Endothelial cell (in vitro differentiated cells): ENCODE measurements at places on chromosomes 5 and 9. TPM values are rescaled to one million over a fixed set of nuclear protein-coding genes. Genes with fewer than 3 reads are reported as not detected.

GRCh38 chr9:121340676-121341392 is 29.2 kb downstream of the STOM start:
- no peaks in the 10 kb centered on the region for H3K27me3 ChIP-seq
- no peak overlapping the region for H3K4me3 ChIP-seq
- no peaks in the 10 kb centered on the region for H3K36me3 ChIP-seq
- no peak overlapping the region for H3K27ac ChIP-seq
- DNase-seq = no peak
- no peaks in the 10 kb centered on the region for H3K4me1 ChIP-seq

GRCh38 chr9:124770359-124771020 is 621 bp downstream of the NR6A1 start:
- H3K36me3 ChIP-seq = no peaks in the 10 kb centered on the region
- H3K27ac ChIP-seq = no peak overlapping the region
- H3K27me3 ChIP-seq = peaks cover 15% of the 10 kb centered on the region
- peak overlapping the region; percentile 99 for H3K4me3 ChIP-seq
- peaks cover 36% of the 10 kb centered on the region for H3K4me1 ChIP-seq

DNA sequence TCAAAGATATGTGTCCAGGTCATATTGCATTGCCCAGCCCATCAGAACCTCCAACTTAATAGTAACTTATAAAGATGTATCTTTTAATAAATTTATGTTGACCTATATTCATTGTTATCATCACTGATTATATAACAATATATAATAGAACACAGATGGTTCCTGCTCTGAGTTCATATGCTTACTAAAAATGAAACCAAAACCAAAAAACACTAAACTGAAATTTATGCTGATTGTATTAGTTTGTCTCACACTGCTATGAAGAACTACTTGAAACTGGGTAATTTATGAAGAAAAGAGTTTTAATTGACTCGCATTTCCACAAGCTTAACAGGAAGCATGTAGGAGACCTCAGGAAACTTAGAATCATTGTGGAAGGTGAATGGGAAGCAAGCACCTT is 462.5 kb upstream of the TYRP1 start:
- H3K27ac ChIP-seq = no peak overlapping the region
- H3K27me3 ChIP-seq = peaks cover 2% of the 10 kb centered on the region
- H3K4me3 ChIP-seq = no peak overlapping the region
- no peak for DNase-seq
- H3K4me1 ChIP-seq = no peaks in the 10 kb centered on the region

Gene MAMDC4
- total RNA-seq = 10.0 TPM

DNA sequence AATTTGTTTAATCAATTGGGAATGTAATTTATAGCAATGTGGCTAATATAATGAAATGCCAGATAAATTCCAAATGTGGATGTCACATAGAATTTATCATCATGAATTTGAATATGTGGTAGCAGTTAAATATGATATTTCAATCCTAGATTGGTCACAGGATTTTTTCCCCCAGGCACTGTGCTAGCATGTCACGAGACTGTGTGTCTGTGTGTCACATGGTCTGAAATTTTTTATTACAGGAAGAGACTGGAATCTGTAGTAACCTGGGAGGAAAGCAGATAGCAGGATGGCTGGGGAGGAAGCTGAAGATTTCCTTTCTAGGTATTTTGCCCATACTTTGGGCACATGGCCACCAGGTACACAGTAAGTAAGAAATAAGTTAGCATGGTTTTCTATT is 35.4 kb upstream of the MSH3 start:
- peaks cover 13% of the 10 kb centered on the region for H3K4me1 ChIP-seq
- peak overlapping the region; percentile 59 for H3K27ac ChIP-seq
- peaks cover 2% of the 10 kb centered on the region for H3K27me3 ChIP-seq
- peaks cover 7% of the 10 kb centered on the region for H3K36me3 ChIP-seq
- DNase-seq = no peak
- no peak overlapping the region for H3K4me3 ChIP-seq

DNA sequence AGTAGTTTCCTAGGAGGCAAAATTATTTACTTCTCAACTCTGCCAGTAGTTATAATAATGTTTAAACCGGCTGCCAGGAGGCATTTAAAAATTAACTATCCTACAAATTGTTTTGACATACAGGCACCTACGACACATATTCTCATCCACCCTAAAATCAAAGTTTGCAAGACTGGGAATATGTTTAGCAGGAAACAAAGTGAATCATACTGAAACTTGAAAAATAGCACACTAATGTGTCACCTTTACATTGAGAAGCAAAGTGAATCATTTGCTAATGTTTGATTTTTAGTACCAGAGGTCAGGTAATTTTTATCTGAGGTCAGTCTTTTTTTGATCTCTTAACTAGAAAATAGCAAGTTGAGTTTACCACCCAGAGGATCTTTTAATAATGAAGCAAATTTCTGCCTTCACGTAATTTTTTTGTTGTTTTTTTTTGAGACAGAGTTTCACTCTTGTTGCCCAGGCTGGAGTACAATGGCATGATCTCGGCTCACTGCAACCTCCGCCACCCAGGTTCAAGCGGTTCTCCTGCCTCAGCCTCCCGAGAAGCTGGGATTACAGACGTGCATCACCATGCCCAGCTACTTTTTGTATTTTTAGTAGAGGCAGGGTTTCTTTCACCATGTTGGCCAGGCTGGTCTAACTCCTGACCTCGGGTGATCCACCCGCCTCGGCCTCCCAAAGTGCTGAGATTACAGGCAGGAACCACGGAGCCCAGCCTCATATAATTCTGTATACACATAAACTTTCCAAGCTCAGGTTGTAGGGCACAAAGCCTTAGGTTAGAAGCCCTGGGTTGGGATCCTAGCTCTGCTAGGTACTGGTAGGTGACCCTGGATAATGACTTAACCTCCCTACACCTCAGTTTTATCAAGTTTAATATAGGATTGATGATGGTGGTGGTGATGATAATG is 124.3 kb downstream of the UGCG start:
- H3K27ac ChIP-seq = no peak overlapping the region
- no peaks in the 10 kb centered on the region for H3K36me3 ChIP-seq
- H3K4me3 ChIP-seq = no peak overlapping the region
- no peaks in the 10 kb centered on the region for H3K4me1 ChIP-seq

DNA sequence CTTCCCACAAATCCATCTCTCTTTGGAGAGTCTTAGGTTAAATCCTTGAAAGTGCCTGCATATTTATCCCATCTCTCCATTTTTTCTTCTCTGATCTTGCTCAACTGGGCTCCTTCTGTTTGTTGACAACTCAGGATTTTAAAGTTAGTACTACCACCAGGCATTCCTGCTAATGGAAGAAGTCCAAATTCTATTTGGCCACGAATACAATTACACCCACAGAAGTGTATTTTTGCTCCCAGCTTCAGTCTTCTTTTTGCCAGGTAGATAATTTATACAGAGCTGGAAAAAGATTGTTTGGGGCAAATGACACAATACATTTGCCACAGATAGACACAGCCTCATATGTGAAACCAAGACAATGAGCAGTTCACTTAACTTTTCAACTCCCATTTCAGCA is 74.8 kb downstream of the CETN3 start:
- H3K27ac ChIP-seq = no peak overlapping the region
- peaks cover 1% of the 10 kb centered on the region for H3K27me3 ChIP-seq
- no peaks in the 10 kb centered on the region for H3K4me1 ChIP-seq
- no peaks in the 10 kb centered on the region for H3K36me3 ChIP-seq
- no peak overlapping the region for H3K4me3 ChIP-seq

GRCh38 chr5:175479125-175479881 is 943 bp downstream of the SFXN1 start:
- DNase-seq = no peak
- H3K4me3 ChIP-seq = peak overlapping the region; percentile 96
- H3K36me3 ChIP-seq = peaks cover 14% of the 10 kb centered on the region
- peak overlapping the region; percentile 86 for H3K27ac ChIP-seq
- H3K4me1 ChIP-seq = peaks cover 30% of the 10 kb centered on the region
- peaks cover 2% of the 10 kb centered on the region for H3K27me3 ChIP-seq

GRCh38 chr9:120928015-120928482 is 1.5 kb upstream of the TRAF1 start:
- peaks cover 18% of the 10 kb centered on the region for H3K4me1 ChIP-seq
- peaks cover 9% of the 10 kb centered on the region for H3K27me3 ChIP-seq
- H3K36me3 ChIP-seq = no peaks in the 10 kb centered on the region

Gene RPP25L
- 12.9 TPM for total RNA-seq

- H3K27ac ChIP-seq = no peak overlapping the region
- H3K36me3 ChIP-seq = no peaks in the 10 kb centered on the region
- no peak for DNase-seq
- peaks cover 12% of the 10 kb centered on the region for H3K4me1 ChIP-seq
- H3K4me3 ChIP-seq = no peak overlapping the region
Measured at GRCh38 chr9:107174441-107174840, 108.6 kb upstream of the RAD23B start.

- H3K4me3 ChIP-seq = peak overlapping the region; percentile 84
- H3K27me3 ChIP-seq = peaks cover 26% of the 10 kb centered on the region
- H3K36me3 ChIP-seq = peaks cover 4% of the 10 kb centered on the region
Measured at GRCh38 chr5:43041110-43041668, 1.1 kb upstream of the ANXA2R start.

GRCh38 chr5:159913048-159913447 is 3.2 kb upstream of the ADRA1B start:
- H3K4me1 ChIP-seq = peaks cover 14% of the 10 kb centered on the region
- no peak overlapping the region for H3K4me3 ChIP-seq
- DNase-seq = no peak
- H3K27ac ChIP-seq = no peak overlapping the region
- no peaks in the 10 kb centered on the region for H3K36me3 ChIP-seq
- H3K27me3 ChIP-seq = peaks cover 23% of the 10 kb centered on the region

DNA sequence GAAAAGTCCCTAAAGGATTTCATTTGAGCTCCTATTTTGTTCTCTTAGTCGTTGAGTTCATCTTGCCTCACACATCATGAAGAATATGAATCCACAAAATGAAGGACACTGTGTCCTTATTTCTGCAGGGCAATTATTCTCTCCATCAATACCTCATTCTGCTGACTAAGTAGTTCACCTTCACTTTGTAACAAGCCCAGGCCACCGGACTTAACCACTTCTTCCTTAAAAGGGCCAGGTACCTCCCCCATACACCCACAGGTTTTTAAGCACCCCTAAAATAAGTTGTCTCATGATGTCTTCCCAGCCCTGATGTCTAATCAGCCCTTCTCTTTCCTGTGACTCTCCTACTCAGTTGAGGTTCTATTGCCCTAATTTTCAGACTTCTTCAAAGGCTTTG is 67.1 kb upstream of the PLPP6 start:
- peak overlapping the region; percentile 48 for H3K27ac ChIP-seq
- peaks cover 49% of the 10 kb centered on the region for H3K4me1 ChIP-seq
- no peak for DNase-seq
- H3K36me3 ChIP-seq = peaks cover 3% of the 10 kb centered on the region
- H3K4me3 ChIP-seq = no peak overlapping the region
- H3K27me3 ChIP-seq = no peaks in the 10 kb centered on the region

Gene IL6ST
- total RNA-seq = 69.7 TPM

DNA sequence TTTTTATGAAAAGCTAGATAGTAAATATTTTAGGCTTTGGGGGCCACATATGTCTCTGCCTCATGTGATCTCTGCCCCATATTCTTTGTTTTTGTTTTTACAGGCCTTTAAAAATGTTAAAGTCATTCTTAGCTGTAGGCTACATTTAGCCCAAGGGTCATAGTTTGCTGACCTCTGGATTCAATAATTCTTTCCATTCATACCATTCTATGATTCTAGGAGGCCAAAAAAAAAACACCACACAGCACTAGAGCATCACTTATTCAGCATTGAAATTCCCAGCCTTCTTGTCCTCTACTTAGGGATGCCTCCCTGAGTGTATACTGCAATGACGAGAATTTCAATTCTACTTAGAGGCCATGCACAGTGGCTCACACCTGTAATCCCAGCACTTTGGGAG is 17.0 kb downstream of the PTCD2 start:
- H3K36me3 ChIP-seq = peaks cover 3% of the 10 kb centered on the region
- H3K27ac ChIP-seq = no peak overlapping the region
- no peaks in the 10 kb centered on the region for H3K4me1 ChIP-seq
- H3K4me3 ChIP-seq = no peak overlapping the region

Gene SPZ1
- total RNA-seq = not detected
